Occipital lobe (tissue), 3 donors: ENCODE measurements at places on chromosomes 3 and 15. TPM values are rescaled to one million over a fixed set of nuclear protein-coding genes. Genes with fewer than 3 reads are reported as not detected.

Gene CLDN1
- 1.6 TPM for total RNA-seq

Gene CYB561D2
- 10.0 TPM for total RNA-seq

Gene IL16
- total RNA-seq = 0.62 TPM

Gene RLBP1
- 2.3 TPM for total RNA-seq

Gene SST
- 5.6 TPM for total RNA-seq

Gene P2RY12
- total RNA-seq = 49.8 TPM

Gene ABI3BP
- 7.8 TPM for total RNA-seq

Gene C2CD4A
- 0.16 TPM for total RNA-seq

Gene RTP3
- not detected for total RNA-seq
